ENCODE measurements at places on chromosomes 6 and 20. TPM values are rescaled to one million over a fixed set of nuclear protein-coding genes. Genes with fewer than 3 reads are reported as not detected.

TOX2 gene
- polyA plus RNA-seq, result 2.0 TPM

RNF39 gene
- not detected for polyA plus RNA-seq

SLC22A2 gene
- not detected for polyA plus RNA-seq

ASIP gene
- not detected for polyA plus RNA-seq

ARMH2 gene
- polyA plus RNA-seq, result 0.27 TPM
